ENCODE measurements at places on chromosomes 1 and 21.

DNA sequence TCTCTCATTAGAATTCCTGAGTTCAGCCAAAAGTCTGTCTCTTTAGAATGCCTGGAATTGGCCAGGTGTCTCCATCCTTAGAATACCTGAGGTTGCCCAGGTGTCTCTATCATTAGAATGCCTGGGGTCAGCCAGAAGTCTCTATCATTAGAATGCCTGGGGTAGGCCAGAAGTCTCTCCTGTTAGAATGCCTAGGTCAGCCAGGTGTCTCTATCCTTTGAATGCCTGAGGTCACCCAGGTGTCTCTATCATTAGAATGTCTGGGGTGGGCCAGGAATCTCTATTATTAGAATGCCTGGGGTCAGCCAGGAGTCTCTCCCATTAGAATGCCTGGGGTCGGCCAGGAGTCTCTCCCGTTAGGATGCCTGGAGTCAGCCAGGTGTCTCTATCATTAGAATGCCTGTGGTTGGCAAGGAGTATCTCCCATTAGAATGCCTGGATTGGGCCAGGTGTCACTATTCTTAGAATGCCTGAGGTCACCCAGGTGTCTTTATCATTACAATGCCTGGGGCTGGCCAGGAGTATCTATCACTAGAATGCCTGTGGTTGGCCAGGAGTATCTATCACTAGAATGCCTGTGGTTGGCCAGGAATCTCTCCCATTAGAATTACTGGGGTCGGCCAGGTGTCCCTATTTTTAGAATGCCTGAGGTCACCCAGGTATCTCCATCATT lies 43.0 kb downstream of the RNF187 start:
- no peak for DNase-seq

GRCh38 chr1:161849518-161849917 lies 83.4 kb downstream of the ATF6 start:
- DNase-seq: no peak

GRCh38 chr1:237111807-237112206 lies 69.8 kb downstream of the RYR2 start:
- DNase-seq: no peak

DNA sequence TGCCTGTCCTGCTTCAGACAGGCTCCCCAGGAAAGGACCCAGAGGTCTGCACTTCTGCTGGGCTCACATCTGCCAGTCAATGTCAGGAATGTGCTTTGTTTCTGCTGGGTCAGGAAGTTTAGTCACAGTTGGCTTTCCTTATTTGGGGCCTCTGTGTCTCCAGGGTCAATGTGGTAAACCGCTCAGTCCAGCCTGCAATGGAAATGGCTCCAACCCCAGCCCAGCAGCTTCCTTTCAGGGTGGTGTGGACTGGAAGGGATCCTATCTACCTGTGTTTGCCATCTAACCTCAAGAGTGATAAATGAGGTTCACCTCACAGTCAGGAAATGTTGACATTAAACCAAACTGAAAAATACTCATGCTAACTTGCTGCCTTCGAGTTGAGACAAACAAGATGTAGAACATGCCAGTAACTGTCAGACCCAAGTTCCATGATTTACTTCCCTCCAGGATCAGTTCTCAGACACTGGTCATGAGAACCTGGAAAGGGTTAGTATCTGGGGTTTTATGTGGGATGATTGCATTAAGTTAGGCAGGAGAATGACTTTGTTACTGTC lies 20.3 kb downstream of the ENO1 start:
- DNase-seq: no peak

- DNase-seq: no peak
These were observed 260.3 kb downstream of the DPYD start for GRCh38 chr1:97660431-97661105.

DNA sequence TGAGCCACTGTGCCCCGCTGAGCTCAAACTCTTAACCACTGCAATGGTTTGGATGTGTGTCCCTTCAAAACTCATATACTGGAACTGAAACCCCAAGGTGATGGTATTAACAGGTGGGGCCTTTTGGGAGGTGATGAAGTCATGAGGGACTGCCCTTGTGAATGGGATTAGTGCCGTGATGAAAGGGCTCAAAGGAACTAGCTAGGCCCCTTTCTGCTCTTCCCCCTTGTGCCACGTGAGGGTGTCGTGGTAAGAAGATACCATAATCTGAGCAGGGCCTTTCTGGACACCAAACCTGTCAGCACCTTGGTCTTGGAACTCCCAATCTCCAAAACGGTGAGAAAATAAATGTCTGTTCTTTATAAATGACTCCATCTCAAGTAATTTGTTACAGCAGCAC lies 45.5 kb upstream of the SPOCD1 start:
- no peak for DNase-seq

DNA sequence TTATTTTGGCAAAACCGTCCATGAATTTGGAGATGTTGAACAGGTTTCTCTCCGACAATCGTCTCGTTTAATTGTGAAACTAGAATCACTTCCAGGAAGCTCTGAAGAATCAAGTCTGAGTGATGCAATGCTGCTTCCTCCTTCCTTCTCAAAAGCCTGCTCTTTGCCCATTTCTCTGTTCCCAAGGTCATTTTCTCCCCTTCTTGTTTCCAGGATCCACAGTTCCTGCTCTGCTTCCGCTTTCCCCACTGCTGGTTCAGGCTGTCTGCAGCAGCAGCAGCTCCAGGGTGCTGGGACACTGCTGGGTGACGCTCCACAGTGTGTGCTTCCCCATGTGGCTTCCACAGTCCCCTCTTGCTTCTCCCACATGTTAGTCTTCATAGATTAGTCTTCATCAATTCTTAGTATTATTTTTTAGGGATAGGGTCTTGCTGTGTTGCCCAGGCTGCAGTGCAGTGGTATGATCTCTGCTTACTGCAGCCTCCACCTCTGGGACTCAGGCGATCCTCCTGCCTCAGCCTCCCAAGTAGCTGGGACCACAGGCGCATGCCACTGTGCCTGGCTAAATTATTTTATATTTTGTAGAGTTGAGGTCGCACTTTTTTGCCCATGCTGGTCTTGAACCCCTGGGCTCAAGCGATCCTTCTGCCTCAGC lies 156.2 kb downstream of the DYRK1A start:
- no peak for DNase-seq

- DNase-seq: no peak
These were observed 85.9 kb downstream of the CENPF start for GRCh38 chr1:214688891-214689290.

GRCh38 chr1:119471566-119471965 lies 35.4 kb upstream of the HSD3B1 start:
- no peak for DNase-seq

- DNase-seq: no peak
These were observed 12.2 kb upstream of the ACADM start for GRCh38 chr1:75712306-75712705.

DNA sequence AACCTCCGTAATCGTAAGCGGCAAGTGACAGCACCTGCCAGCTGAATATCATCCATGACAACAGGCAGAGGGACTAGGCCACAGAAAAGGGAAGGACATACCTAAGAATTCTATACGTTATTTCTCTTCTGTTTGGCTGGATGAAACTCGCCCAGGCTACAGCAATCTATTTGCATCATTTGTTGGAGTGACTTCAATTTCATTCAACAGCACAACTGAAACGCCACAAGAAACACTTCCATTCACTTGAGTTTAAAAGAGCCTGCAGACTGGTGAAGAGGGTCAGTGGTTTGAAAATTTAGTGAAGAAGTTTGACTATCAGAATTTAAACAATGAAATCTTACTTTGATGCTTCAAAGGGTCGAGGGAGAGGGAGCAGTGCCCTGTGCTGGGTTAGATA lies 378.7 kb downstream of the LMO4 start:
- DNase-seq: no peak

- no peak for DNase-seq
These were observed 62.6 kb upstream of the C1orf105 start for GRCh38 chr1:172357753-172358385.

DNA sequence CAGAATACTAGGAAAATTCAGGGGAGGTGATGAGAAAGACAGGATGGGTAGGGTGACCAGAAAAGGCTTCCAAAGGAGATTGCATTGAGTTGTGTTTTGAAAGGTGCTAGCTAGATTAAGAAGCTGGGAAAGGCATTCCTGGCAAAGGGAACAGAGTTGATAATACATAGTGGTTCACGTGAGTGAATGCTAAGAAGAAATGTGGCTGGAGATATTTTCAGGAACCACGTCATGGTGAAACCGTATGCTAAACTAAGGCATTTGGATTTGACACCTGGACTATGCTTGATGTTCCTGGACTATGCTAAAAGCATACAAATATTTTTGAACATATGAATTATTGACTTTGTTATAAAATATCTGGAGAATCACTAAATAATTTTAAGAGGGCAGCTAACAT lies 14.7 kb downstream of the CCDC30 start:
- no peak for DNase-seq

DNA sequence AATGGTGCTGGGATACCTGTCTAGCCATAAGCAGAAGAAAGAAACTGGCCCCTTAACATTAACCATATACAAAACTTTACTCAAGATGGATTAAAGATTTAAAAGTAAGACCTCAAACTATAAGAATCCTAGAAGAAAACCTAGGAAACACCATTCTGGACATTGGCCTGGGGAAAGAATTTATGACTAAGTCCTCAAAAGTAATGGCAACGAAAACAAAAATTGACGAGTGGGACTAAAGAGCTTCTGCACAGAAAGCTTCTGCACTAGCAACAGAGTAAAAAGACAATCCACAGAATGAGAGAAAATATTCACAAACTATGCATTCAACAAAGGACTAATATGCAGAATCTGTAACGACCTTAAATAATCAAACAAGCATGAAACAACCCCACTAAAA lies 66.7 kb downstream of the NME7 start:
- DNase-seq: no peak

GRCh38 chr1:100076319-100076718 lies 56.4 kb downstream of the SASS6 start:
- DNase-seq: no peak

DNA sequence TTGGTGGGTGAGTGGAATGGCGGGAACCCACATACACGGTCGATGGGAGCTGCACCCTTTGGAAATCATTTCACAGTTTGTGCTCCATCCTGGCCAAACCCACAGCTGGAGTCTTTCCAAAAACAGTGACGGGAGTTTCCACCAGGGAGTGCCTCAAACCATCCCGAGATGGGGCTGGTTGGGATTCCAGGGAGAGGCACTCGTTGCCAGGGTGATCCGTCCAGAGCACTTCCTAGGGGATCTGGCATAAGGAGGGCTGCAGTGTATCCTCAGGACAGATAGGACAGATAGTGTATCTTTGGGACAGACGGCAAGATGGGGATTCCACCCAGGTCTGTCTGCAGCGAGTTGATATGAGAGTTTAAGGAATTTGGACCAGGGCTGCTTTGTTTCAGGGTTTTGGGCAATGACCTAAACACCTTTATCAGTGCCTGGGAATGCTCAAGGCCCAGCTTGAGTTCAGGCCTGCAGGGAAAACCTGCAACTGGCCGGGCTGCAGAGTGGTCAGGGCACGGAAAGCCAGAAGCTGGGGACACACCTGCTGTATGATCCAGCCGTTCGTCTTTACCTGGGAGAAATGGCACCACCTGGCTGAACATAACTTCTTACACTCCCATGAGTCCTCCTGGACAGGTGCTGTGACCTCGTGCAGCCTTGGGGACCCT lies 3.4 kb upstream of the POFUT2 start:
- DNase-seq: no peak

GRCh38 chr1:28822799-28823198 lies 10.8 kb downstream of the OPRD1 start:
- DNase-seq: no peak

- DNase-seq: no peak
These were observed 149.6 kb upstream of the SGIP1 start for GRCh38 chr1:66384258-66384921.

DNA sequence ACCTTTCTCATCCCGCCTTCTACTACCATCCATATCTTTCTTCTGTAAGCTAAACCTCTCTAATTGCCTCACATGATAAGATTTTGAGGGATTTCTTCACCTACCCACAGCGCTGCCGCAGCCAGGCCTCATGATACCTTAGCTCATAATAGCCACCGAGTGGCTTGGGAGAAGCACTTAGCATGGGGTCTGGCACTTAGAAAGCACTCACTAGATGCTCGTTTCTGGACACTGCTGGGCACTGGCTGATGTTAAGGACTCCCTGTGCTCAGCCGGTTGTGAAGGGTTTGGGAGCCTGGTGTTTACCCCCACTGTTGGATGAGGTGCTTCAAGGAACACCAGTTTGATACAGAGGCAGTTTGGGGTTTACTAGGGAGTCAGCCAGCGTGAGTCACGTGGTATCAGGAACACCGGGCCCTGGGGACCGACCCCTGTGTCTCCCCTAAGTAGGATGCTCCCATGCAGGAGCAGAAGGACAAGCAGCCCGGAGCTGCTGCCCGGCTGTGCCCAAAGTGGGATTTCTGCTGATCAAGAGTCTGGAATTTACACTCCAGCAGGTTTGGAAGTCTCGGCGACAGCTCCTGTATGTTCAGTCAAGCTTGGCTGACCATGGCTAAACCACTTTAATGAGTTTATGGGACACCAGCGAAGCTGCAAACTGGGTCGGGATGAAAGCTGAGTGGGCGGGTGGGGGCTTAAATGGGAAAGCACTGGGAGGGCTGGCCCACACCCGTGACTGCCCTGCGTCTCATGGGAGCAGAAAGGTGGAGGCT lies 63.3 kb downstream of the GALNT2 start:
- DNase-seq: no peak

GRCh38 chr1:112209493-112209892 lies 186.5 kb upstream of the CTTNBP2NL start:
- DNase-seq: no peak

GRCh38 chr21:38965910-38966504 lies 160.3 kb downstream of the ETS2 start:
- DNase-seq: no peak

DNA sequence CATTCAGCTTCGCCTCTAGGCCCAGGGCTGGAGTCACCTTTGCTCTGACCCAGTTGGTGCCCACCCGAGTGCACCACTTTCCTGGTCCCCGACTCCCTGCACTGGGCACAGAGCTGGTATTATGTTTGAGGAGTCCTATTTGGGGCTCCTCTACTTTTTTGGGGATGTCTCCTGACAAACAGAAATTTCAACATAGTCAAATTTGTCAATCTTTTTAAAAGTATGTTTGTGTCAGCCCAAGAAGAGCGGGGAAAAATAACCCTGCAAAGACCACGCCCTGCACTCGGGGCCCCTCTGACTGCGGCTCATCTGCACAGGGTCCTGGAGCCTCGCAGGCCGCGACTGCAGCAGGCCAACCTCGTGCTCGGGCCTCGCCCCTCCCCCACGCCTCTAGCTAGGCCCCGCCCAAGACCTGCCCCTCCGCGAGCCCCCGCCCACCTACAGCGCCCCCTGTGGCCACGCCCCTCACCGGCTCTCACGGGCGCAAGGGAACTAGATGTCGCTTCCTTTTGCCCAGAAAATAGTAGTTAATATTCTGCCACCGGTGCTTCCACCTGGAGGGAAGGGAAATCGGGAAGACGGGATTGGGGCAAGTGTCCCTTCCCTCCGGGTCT lies 11.4 kb downstream of the FAM229A start:
- DNase-seq: peak; percentile 83

DNA sequence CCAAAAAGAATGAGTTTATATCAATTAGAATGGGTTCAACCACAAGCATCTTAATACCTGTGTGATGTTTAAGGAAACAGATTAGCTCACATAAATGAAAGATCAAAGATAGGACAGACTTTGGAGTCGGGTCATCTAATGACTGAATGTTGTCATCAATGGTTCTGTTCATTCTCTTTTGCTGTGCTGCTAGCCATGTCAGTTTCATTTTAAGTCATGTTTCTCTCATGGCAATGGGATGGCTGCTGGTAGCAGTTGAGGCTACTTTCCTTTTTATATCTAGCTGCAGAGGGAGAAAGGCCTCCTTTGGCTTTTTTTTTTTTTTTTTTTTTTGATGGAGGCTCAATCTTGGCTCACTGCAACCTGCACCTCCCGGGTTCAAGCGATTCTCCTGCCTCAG lies 86.9 kb upstream of the SPAG17 start:
- no peak for DNase-seq
